Activated naive CD4-positive, alpha-beta T cell treated with Interleukin-2 at 50 U/mL for 16 hours (primary cell): ENCODE measurements at places on chromosomes 6 and 20.

- DNase-seq, result no peak
Measured at GRCh38 chr20:50516180-50516934, 6.2 kb downstream of the PTPN1 start.

- no peak for DNase-seq
Measured at GRCh38 chr6:72930556-72931132, 294.7 kb downstream of the KHDC1L start.

GRCh38 chr6:140069576-140069975 is 695.1 kb upstream of the CITED2 start:
- no peak for DNase-seq

DNA sequence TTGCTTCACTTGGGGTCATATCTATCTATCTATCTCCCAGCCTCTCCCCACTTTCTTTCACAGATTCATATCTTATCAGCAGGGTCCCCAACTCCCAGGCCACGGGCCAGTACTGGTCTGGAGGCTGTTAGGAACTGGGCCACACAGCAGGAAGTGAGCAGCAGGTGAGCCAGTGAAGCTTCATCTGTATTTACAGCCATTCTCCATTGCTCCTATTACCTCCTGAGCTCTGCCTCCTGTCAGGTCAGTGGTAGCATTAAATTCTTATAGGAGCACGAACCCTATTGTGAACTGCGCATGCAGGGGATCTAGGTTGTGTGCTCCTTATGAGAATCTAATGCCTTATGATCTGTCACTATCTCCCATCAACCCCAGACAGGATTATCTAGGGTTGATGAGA is 14.8 kb upstream of the TAB2 start:
- DNase-seq, result no peak

DNA sequence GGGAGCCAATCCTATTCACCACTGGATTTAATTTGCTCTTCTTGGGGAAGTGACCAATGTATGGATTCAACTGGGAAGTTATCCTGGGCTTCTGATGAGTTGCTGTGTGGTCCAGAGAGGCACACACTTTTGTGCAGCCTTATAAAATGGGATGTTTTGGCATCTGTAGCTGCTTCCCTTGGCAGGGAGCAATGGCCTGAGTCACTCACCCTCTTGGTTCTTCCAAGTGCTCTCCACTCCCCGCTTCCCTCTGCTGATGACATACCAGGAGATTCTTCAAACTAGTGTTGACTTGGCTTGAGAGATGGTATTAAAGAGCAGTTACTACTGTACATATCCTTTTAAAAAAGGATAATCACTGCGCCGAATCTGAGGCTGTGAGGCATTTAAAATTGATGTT is 105.8 kb downstream of the JARID2 start:
- no peak for DNase-seq

- DNase-seq, result no peak
Measured at GRCh38 chr6:13044896-13045295, 283.4 kb downstream of the TBC1D7 start.

- no peak for DNase-seq
Measured at GRCh38 chr6:166343150-166343487, 774 bp upstream of the SFT2D1 start.

DNA sequence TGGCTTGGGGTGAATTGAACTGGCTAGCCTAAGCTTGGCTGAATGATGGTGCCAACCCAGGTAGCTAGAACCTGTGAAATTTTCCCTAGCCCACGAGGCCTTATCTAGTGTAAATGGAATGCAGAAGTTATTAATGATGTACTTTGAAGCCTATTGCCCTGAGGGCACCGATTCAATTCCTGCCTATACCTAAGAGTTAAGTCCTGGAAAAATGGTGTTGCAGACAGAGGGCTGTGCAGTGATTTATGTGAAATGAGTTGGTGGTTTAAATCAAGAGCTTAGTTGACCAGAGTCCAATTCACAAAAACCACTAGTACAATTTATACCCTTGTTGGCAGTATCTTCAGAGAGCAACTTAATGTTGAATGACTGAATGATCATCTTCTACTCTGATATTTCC is 373.8 kb upstream of the JAG1 start:
- no peak for DNase-seq

DNA sequence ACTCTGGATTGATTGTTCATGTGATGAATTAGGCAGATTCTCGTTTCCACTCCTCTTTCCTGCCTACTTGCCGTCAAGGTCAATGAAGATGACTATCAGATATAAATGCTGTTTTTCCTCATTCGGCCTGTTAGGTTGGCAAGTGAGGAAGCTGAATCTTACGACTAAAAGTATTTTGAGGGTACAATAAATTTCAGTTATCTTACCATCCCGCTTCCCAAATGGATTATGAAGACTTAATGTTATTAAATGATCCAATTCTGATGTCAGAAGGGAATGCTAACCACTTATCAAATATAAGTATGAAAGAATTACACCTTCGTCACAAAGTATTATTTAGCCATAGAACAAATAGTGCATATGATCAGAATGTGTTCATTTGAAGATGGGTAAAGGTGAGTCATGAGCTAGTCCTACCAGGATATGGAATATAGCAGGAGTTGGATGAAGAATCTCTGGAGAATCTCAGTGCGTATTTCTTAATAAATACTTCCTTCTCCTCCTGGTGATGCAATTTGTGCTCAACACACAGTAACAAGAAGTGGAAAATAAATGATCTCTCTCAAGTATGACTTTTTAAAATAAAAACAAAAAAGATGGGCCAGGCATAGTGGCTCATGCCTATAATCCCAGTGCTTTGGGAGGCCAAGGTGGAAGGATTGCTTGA is 4.6 kb downstream of the GPLD1 start:
- DNase-seq, result no peak

DNA sequence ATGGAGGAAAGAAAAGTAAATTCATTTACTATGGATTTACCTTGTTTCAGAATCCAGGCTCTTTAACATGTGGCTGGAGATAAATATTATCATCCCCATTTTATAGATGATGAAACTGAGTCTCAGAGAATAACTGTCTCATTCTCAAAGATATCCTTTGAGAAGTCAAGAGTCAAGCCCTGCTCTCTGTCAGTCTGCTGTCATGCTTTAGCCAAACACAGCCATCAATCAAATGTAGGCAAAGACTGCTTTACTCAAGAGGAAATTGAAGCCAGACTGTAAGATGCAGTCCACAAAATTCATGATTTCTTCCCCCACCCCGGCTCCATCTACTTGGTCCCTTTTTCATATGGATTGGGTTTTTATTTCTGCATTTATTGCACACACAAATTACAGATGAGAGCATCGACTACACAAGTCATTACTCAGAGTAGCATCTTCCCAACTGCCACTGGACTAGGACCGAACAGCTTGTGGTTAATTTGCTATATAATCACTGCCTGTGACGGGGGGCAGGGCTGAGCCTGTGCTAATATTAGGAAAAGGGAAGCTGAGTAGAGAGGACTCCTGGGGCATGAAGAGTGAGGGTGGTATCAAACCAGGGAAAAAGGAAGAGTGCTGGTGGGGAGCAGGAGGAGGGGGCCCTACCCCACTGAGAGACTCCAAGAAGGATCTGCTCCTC is 102.7 kb upstream of the TOP1 start:
- DNase-seq, result no peak

DNA sequence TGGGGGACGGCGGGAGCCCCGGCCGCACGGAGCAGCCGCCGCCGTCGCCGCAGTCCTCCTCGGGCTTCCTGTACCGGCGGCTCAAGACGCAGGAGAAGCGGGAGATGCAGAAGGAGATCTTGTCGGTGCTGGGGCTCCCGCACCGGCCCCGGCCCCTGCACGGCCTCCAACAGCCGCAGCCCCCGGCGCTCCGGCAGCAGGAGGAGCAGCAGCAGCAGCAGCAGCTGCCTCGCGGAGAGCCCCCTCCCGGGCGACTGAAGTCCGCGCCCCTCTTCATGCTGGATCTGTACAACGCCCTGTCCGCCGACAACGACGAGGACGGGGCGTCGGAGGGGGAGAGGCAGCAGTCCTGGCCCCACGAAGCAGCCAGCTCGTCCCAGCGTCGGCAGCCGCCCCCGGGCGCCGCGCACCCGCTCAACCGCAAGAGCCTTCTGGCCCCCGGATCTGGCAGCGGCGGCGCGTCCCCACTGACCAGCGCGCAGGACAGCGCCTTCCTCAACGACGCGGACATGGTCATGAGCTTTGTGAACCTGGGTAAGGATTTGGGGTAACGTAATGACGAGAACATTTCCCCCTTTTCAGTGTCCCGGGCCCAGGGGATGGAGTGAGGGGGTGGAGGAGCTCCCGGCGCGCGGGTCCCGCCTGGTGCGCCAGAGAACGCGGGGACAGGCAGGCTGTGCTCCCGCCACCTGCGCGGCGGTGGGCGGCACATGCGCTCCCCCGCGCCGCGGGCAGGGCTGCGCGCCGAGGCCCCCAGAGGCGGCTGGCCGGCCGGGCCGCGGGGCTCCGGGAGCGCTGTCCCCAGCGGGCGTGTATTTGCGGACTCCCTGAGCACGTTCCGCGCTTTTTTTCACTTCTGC is 1.4 kb downstream of the BMP6 start:
- no peak for DNase-seq

- DNase-seq, result no peak
Measured at GRCh38 chr20:49809803-49810359, 2.7 kb upstream of the SLC9A8 start.

GRCh38 chr6:107713563-107713962 is 110.5 kb downstream of the SCML4 start:
- DNase-seq, result no peak

DNA sequence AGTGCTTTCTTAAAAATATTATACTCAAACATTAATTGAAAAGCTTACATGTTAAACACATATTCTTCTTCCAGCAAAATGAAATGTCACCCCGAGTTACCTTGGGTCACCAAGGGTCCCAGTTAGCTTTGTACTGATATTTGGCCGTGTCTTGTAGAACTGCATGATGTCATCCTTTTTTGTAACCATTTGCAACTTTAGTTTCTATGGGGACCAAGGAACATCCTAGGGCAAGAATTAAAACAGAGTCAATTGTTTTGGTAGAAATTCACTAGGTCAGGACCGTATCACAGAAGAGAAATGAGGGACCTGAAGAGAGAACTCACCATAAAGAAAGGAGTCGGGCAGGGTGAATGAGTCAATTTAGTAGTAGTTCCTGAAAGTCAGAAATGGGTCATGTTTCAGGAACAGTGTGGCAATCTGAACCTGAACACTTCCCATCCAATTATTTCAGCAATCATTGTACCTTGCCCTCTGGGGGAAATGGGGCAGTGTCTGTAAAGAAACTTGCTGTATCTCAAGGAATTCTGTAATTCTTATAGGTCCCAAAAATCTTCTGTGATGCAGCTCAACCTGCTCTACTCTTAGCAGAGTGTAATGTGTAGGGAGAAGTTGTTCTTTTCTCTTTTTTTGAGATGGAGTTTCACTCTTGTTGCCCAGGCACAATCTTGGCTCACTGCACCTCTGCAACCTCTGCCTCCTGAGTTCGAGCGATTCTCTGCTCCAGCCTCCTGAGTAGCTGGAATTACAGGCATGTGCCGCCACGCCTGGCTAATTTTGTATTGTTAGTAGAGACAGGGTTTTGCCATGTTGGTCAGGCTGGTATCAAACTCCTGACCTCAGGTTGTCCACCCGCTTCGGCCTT is 5.3 kb upstream of the AKAP7 start:
- DNase-seq, result no peak

GRCh38 chr6:56033401-56033800 is 158.0 kb upstream of the BMP5 start:
- DNase-seq, result no peak

- no peak for DNase-seq
Measured at GRCh38 chr6:91447081-91447480, 860.2 kb upstream of the MAP3K7 start.

DNA sequence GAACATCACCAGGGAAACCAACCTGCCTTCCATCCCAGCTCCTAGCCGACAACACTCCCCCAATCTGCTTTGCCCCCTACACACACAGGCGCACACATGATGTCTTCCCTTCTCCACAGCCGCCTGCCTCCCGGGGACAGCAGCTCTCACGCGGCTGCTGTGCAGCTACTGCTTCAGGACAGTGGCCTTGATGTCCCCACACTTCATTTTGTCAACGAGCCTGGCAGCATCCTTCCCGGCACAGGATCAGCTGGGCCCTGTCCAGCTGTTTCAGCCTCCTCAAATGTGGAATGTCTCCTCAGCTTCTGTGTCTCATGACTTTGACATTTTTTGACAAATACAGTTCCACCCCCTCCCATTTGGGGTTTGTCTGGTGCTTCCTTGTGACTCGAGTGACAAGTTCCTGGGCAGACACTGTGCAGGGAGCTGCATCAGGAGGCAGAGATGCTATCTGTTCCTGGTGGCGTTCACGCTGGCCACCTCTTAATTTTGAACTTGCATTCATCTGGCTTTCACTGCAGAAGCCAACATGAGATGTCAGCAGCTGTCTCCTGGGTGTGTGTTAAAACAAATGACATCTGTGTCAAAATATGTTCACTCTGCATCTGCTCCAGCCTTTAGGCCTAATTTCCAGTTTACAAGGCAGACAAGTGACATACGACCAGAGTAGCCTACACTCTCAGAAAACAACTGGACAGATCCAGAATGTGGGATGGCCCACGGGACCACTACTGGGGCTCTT is 57.2 kb downstream of the GINS1 start:
- no peak for DNase-seq

- DNase-seq, result no peak
Measured at GRCh38 chr20:10313701-10314100, 95.1 kb downstream of the SNAP25 start.

DNA sequence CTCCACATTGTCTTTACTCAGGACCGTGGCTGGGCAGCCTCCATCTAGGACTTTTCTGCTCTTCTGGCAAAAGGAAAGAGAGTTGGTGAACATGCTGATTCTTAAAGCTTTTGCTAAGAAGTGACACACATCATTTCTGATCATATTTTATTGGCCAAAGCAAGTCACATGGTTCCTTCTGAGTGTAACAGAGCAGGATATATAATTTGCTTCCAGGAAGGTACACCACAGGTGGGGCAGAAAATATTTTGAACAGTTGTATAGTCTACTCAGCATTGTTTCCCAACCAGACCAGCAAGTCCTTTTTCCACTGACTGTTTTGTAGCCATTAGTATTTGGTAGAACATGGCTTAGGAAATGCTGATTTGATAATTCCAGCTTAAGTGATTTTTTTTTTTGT is 73.5 kb downstream of the AKAP7 start:
- DNase-seq, result no peak

GRCh38 chr6:157853018-157853805 is 30.2 kb downstream of the SNX9 start:
- no peak for DNase-seq

DNA sequence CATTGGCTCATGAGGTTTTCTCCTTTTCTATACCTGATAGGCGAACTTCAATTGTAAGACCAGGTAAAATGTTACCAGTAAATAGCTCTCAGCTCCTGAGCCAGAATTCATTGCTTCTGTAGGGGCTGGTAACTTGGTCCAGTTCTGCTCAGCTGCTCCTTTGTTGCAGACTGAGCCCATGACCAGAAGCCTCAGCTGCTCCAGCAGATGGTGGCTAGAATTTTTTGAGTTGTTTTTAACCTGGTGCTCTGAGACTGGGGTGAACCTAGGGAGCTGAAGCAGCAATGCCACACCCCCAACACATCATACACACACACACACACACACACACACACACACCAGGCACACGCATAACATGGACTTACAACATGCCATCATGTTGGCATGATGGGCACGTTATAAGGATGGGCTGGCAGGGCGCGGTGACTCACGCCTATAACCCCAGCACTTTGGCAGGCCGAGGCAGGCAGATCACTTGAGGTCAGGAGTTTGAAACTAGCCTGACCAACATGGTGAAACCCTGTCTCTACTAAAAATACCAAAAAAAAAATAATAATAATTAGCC is 103.1 kb downstream of the QRSL1 start:
- no peak for DNase-seq

- no peak for DNase-seq
Measured at GRCh38 chr6:15079288-15079817, 166.5 kb upstream of the JARID2 start.

- no peak for DNase-seq
Measured at GRCh38 chr20:32647606-32648005, 26.1 kb downstream of the C20orf203 start.
